Activated gamma-delta T cell (primary cell): ENCODE measurements at places on chromosomes 1 and 21.

- DNase-seq: no peak
Measured at GRCh38 chr1:41534181-41535076, 49.9 kb upstream of the EDN2 start.

DNA sequence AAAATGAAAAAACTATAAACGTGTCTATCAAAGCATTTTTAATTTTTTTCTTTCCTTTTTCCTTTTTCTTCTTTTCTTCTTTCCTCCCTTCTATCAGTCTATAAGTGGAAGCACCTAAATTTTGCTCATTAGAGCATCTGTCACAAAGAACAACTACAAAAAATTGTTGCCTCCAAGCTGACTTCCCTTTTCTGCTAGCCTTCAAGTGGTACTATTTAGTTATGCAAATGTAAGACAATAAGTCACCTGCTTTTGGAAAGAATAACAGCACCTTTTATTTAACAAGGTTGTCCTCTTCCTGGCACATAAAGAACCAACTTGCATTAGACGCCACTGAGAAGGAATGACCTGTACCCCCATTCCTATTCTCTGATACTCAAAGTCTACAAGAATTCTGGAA is 45.0 kb upstream of the C1orf53 start:
- DNase-seq: no peak

DNA sequence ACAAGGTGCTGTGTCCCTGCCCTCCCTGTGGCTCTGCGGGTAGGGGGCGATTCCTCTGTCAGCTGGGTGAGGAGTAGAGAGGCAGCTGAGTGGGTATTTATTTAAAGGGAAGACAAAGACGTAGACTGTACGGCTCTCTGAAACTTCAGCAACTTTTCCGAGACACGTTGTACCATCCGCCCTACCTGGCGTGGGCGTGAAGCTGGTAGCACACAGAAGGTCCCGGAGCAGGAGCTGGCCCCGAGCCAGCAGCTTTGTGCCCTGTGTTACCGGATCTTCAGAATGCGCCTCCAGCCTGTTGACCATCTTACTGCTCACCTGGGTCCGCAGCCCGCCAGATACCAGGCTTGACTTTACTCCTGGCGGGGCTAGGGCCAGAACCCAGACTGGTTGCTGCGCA is 34.9 kb downstream of the PRKCZ start:
- DNase-seq: no peak

GRCh38 chr1:246267426-246267825 is 239.7 kb downstream of the SMYD3 start:
- no peak for DNase-seq

GRCh38 chr1:21216835-21217811 is 40.4 kb upstream of the EIF4G3 start:
- DNase-seq: no peak

GRCh38 chr1:207045453-207045852 is 5.6 kb downstream of the YOD1 start:
- no peak for DNase-seq

- DNase-seq: no peak
Measured at GRCh38 chr1:201269281-201269680, 14.0 kb upstream of the PKP1 start.

- DNase-seq: no peak
Measured at GRCh38 chr1:106962591-106962990, 93.9 kb upstream of the PRMT6 start.

- no peak for DNase-seq
Measured at GRCh38 chr1:183200451-183200850, 14.4 kb downstream of the LAMC2 start.

GRCh38 chr1:86906419-86906818 is 7.5 kb downstream of the SELENOF start:
- no peak for DNase-seq

DNA sequence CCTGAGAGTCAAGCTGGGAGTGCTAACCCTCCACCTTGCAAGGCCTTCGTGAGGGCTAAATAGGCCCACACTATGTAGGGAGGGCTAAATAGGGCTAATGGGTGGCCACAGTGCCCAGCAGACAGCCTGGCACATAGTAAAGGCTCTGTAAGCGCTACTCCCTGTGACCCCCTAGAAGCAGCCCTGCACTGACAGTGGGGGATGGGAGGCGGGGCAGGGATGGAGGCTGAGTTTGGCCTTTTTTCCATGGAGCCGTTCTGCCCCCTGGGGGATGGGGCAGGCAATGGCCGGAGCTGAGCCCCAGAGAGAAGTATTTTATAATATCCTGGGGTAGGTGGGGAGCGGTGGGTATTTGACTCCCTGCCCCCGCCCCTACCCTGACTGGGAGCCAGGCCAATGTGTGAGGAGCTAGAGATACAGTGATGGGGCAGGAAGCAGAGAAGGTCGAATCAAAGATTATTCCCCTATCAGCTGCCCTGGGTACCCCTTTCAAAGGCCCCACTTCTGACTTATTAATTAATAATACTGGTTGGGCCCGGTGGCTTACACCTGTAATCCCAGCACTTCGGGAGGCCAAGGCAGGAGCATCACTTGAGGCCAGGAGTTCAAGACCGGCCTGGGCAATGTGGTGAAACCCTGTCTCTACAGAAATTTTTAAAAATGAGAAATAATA is 42.3 kb downstream of the LACTBL1 start:
- no peak for DNase-seq
